Activated T-helper 17 cell treated with anti-CD3 and anti-CD28 coated beads, Interleukin-2, amount 50 U/mL, for 72 hours (primary cell): ENCODE measurements at places on chromosomes 4 and X. TPM values are rescaled to one million over a fixed set of nuclear protein-coding genes. Genes with fewer than 3 reads are reported as not detected.

GRCh38 chr4:25638806-25639205, 16.8 kb upstream of the SLC34A2 start:
- ATAC-seq: no peak

DNA sequence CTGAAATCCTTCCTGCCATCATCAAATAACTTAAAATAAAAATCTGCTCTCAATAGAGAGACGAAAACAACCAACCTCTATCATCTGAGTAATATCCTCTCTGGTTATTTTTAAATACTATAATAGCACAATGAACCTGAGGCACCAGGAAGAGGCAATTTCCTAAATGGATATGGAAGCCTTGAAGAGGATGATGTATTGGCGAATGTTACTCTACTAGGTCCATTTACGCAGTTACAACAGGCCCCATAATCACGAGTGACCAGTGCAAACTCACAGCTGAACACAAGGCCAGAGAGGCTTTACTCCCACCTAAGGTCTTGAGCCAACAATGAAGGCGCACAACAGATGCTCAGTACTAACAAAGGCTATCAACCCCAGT, 678.8 kb upstream of the NR3C2 start:
- ATAC-seq: no peak

DNA sequence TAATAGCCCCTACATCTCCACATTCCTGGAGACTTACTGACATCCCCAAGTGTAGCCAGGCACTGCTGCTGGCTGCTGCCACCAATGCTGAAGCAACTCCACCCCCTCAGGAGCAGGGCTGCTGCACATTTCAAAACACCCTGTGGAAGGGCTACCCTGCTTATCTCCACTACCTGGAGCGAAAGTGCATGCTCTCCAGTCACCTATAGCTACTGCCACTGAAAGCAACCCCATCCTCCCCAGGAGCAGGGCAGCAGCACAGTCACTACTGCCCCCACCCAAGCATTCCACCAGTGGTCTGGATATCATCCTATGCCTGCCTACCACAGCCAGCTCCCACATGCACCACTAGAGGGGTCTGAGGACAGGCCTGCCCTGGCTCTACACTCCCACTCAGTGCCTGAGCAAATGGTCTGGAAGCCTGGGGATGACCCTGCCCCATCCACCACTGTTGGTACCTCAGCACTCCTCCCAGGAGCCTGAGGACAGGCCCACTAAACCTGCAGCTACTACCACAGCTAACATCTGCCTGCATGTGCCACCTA, 55.3 kb downstream of the MANBA start:
- ATAC-seq: no peak

DNA sequence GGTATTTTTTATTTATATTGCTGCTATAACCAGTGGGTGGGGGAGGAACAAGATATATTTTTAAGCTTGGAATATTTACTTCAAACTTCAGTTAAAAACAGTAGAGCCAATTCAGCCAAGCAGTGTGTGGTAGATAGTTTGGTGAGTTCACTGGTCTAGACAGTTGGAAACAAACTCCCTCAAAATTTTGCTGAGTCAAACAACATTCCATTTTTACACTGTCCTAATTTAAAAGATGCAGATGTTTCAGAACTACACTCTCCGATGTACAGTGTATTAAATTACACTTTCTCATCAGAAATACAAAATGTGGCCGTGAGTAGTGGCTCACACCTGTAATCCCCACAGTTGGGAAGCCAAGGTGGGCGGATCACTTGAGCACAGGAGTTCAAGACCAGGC, 23.3 kb downstream of the PRKX start:
- ATAC-seq: no peak

DNA sequence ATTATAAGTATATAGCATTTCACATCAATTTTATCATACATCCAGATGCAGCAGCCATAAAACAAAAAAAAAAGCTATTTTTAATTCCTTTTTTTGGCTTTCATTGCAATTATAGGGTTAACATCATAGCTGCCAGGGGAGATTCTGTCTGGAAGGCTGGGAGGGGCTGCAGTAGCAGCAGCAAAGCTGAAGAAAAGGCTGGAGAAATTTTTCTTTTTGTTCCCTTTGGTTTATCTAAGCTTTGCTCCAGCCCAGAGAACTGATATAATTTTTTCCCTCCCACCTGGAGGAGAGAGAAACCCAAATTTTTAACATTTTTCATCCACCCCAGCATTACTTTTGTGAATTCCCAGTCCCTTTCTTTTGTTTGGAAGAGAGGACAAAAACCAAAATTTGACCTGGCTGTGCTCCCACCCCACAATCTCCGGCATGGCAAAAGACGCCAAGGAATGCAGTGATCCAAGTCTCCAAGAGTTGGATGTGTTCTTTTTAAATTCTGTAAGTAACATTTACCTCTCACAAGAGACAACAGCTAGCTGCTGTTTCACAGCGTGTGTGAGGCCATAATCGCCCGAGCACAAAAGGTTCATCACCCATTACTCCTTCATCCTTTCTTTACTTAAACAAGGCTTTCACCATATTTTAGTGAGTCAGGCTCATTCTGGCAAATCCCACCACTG, 25.1 kb upstream of the FAM156A start:
- no peak for ATAC-seq

GRCh38 chr4:5292101-5292500, 240.8 kb downstream of the STK32B start:
- no peak for ATAC-seq

GRCh38 chr4:180512801-180513475, 1730.3 kb upstream of the TENM3 start:
- no peak for ATAC-seq

DNA sequence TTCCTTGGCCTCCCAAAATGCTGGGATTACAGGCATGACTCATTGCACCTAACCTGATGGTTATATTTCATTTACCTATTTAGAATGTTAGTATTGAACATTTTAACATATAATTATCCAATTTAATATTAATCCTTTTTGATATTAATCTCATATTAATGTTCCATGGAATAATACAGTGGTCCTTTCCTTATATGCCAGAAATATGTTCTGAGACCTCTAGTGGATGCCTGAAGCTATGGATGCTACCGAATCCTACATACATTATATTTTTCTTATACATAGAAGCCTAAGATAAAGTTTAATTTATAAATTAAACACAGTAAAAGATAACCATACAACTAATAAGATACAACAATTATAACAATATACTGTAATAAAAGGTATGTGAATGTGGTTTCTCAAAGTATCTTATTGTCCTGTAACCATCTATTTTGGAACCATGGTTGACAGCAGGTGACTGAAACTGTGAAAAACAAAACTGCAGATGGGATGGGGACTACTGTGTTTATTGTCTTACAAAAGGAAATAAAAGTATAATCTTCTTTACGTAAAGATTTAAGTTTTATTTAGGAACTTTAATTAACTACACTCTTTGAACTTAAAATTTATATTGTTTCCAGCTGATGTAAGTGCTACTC, 431.4 kb downstream of the GRID2 start:
- ATAC-seq: no peak

The USP26 gene
- not detected for total RNA-seq

The TRIM2 gene
- total RNA-seq: 1.0 TPM

The QRFPR gene
- total RNA-seq: not detected

The WWC2 gene
- 11.9 TPM for total RNA-seq

The HHIP gene
- total RNA-seq: not detected
